ENCODE measurements at places on chromosomes 4 and X. TPM values are rescaled to one million over a fixed set of nuclear protein-coding genes. Genes with fewer than 3 reads are reported as not detected.

GRCh38 chrX:41981481-41982013 lies 58.2 kb upstream of the CASK start:
- no peak for DNase-seq

DNA sequence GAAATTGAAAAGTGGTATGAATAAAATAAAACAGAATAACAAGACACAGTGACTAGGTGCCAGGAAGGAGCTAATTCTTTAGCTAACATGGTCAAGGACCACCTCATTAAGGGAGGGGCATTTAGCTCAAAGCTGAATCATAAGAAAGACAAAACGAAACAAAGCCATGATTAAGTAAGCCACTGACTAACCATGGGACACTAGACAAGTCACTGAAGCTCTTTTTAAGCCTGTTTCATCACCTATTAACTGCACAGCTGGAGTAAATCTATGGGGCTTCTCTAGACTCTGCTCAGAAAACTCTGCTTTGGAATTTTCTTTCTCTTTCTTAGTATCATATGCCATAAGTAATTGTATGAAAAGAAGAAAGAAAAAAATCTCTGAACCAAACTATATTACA lies 49.8 kb upstream of the C1QTNF7 start:
- no peak for DNase-seq

GRCh38 chr4:99587309-99587708 lies 12.7 kb downstream of the MTTP start:
- no peak for DNase-seq

DNA sequence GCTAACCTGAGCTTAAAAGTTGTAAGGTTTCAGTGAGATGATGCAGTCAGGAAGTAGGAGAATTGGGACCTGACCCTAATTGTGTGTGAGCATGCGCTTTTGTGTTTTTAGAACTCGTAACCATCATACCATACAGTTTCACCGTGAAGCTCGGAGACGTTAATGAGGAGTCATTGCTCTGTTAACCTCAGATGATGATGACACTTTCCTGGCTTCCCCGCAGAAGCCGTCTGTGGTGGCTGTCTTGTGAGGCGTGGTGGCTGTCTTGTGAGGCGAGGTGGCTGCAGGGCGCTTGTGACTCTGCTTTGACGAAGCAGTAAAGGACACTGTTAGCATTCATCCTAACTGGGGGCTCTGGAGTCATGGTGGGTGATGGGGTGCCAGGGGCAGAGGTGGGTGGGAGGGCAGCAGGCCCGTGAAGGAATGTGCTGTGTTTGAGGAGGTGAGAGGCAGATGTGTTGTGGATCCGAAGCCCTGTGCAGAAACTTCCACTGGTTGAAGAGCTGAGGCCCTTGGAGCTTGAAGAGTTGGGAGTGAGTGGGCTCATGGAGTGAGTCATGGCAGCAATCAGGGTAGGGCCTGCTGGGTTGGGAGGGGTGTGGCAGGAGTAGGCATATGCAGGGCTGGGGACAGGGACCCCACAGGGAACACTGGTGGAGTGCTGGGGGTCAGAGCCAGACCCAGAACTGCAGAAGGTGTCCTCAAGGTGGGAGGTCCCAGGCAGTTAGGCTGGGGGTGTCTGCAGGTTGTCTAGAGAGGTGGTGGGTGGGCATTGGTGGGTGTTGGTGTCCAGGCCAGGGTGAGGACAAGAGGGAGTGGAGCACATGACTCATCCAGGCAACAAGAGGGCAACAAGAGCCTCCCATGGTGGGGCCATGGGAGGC lies 57.4 kb downstream of the NSD2 start:
- DNase-seq = no peak

GRCh38 chr4:29121586-29121985 lies 1598.6 kb upstream of the PCDH7 start:
- DNase-seq = no peak

DNA sequence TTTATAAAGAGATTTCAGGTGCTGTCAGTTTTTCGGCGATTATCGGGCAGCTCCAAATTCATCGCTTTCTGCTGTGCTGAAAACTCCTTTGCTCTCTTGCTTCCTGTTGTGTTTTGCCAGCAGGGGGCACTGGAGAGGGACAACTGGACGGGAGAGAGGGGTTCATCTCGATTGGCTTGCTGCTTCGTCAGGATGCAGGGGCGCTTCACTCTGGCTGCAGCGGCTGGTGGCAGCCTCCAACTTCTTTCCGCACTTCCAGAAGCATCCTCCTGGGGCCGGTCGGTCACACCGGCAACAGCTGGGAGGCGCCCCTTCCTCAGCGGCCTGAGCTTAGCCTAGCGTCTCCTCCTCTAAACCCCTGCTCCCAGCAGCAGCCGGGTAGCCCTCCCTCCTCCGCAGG lies 29.5 kb downstream of the MSL3 start:
- no peak for DNase-seq

- DNase-seq = peak; percentile 67
These were observed 6.5 kb upstream of the RNF4 start for GRCh38 chr4:2462218-2462991.

- no peak for DNase-seq
These were observed 86.4 kb downstream of the EMCN start for GRCh38 chr4:100431416-100431815.

DNA sequence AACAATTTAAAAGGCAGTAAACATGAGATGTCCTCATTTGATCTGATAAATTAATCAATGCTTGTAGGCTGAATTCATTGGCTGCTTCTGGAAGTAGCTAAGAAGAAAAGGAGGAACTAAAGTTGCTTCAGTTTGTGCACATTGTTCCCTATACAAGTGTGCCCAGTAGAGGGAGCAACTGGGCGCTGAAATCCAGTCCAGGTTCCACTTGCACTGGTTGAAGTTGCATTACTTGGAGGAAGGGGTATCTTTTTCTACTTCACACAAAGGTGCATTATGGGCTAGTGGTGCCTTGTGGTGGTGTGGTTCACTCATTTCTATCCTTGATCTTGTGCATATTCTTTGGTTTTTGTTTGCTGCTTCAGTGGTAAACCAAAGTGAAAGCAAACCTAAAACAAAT lies 67.9 kb upstream of the SOX3 start:
- peak; percentile 42 for DNase-seq

DNA sequence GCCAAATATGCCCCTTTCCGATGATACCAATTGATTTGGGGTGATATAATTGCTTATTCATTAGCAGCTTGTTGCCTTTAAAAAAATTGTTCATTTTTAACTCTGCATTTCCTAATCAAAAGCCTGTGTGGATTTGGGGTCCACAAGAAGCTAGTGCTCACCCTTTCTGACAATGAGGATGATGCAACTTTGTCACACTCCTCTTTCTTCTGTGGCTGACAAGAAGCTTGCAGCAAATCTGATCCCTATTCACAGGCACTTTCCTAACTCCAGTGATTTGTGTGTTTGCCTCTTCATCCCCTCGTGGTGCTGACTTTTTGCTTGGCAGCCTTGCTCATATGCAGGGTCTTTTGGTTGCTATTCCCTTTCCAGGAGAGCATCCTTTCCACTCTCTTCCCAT lies 182.7 kb upstream of the LDB2 start:
- DNase-seq = no peak

- DNase-seq = no peak
These were observed 175.1 kb downstream of the AR start for GRCh38 chrX:67718926-67719325.

DNA sequence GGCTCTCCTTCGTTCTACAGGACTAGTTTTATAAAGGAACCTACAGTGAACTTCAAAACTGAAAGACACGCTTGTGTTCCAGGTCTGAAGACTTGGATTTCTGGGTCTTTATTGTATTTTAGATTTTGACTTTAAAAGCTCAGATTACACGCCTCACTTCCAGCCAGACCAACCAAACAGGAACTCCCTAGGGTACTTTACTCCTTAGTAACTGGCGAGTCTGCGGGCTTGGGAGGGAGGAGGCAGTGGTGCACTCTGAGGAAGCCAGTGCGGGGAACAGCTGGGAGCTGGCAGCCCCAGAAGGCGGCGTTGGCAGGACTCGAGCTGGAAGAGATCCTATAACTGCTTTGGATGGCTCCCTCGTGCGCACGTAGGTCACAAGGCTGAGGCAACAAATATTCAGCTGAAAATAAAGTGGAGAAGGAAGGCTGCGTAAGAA lies 391 bp upstream of the PHKA1 start:
- DNase-seq = peak; percentile 68

DNA sequence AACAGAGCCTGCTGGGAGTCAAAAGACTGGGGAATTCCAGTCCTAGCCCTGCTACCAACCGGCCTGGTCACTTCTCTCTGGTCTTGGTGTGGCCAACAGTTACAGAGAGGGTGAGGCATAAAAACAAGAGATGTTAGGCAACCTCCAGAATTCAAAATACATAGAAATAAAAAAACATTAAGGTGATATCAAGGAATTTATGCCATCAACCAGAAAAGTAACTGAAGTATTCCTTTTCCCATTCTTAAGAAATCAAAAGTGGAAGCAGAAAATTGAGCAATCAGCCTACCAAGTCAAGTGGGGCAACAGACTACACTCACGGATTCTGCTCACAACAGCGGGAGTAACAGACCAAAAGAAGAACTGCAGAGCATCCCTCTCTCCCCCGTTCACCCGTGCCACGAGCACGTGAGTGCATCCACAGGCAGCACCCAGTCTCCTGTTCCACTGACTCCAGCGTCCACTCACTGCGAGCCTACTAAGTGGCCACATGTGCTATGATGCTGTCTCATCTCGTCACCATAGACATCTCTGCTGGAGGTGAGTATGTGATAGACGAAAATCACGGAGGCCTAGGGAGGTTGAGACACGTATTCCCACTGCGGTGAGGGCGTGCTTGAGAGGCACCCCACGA lies 29.3 kb downstream of the AFAP1 start:
- DNase-seq = no peak

GRCh38 chr4:107737450-107737849 lies 17.4 kb upstream of the PAPSS1 start:
- DNase-seq = no peak

The ARSD gene
- 35.4 TPM for total RNA-seq

The LRPAP1 gene
- total RNA-seq = 72.6 TPM
